ENCODE measurements at places on chromosomes 16 and 17.

DNA sequence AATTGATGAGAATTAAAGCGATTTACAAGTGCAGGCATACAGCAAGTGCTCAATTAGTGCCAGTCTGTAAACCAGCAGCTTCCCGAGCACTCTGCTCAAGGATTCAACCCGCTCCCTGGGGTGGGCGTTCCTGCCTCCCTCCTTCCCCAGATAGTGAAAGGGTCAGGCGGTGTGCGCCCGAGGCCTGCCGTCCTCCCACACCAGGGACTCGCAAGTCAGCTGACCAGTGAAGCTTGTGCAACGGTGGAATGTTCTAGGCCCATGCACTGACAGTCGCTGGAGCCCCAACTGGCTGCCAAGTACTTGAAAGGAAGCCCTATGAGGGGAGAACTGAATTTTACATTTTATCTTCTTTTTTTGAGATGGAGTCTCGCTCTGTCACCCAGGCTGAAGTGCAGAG is 53.5 kb upstream of the PABPN1L start:
- DNase-seq = peak; percentile 31

DNA sequence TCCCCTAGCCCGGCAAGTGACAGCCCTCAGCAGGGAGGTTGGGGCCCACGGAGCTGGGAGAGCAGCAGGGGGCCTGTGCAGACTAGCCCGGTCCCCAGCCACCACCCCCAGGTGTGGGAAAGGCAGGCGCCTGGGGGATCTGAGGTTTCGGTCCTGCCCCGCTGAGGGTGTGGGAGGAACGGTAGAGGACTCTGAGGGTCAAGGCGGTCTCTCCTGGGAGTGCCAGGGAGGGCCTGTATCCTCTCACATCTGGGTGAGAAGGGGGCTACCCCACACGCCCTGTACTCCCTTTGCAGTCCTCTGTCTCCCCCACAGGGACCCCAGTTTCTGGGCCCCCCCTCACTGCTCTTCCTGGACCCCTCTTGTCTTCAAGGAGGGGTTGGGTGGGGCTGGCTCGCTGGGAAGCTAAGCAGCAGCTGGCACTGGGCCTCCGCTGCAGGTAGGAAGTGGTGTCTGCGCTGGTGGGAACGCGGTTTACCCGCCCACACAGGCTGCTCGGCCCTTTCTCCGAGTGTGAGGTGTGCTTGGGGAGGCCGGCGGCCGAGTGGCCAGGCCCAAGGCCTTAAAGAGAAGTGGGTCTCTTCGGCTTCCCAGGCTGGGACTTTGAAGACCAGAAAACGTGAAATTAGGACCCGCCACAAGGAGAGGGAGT is 15.4 kb downstream of the CD7 start:
- no peak for DNase-seq

DNA sequence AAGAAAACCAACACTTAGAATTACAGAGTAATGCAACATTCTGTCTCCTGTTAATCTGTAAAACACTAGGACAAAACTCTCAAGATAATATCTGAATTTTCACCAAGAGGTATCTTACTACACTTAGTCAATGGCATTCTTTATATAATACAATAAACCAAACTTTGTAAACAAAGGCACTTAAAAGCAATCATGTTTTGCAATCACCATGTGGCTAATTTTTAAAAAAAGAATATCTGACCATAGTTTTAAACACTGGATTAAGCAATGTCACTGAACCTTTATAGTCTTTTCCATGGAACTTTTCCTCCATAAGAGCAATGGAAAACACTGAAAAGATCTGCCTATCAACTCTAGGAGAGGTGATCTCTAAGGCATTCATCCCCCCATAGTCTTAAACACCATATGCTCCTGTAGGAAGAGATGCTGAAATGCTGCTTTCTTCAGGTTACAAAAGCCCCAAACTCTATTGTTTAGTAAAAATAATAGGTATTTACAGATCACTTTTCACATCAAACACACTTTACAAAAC is 144.2 kb upstream of the CORO6 start:
- no peak for DNase-seq

DNA sequence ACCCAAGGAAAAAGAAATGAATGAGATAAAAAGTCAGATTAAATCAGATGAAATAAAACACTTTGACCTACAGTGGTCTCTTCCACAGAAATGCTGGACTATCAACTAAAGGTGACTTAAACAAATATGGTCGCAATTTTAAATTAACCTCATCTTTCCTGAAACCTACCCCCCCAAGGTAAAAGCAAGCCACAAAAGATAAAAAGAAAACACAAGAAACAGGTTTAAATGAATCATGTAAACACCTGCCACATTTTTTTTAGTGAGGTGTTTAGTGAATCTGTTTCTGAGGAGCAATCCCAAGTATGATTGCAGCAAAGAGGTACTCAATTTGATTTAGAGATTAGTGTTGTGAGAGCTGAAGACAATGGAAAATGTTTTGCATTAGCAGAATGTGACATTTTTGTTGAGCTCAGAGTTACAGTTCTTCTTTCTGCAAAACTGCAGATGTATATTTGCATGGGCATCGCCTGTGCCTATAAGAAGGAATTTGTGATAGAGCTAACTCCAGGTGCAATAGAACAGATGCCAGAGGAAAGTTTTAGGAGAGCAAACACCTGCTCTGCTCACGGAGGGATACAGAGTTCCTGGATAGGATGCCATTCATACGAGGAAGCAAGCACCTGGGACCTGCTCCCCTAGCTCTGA is 3.4 kb upstream of the MMD start:
- no peak for DNase-seq

DNA sequence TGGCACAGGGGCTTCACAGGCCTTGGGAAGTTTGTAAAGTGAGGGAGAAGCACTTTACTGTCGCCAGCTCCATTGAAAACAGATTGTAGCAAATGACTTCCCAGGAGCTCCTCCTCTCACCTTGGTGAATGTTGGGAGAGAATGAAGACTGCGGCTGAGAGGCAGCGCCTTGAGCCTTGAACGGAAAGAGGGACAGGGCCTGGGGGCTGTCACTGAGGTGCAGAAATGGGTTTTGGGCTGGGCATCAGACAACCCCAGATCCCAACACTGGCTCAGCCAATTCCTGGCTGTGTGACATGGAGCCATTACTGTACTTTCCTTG is 603 bp upstream of the MRTFB start:
- no peak for DNase-seq

- DNase-seq = no peak
These were observed 481 bp upstream of the BRD7 start for GRCh38 chr16:50369133-50369804.

DNA sequence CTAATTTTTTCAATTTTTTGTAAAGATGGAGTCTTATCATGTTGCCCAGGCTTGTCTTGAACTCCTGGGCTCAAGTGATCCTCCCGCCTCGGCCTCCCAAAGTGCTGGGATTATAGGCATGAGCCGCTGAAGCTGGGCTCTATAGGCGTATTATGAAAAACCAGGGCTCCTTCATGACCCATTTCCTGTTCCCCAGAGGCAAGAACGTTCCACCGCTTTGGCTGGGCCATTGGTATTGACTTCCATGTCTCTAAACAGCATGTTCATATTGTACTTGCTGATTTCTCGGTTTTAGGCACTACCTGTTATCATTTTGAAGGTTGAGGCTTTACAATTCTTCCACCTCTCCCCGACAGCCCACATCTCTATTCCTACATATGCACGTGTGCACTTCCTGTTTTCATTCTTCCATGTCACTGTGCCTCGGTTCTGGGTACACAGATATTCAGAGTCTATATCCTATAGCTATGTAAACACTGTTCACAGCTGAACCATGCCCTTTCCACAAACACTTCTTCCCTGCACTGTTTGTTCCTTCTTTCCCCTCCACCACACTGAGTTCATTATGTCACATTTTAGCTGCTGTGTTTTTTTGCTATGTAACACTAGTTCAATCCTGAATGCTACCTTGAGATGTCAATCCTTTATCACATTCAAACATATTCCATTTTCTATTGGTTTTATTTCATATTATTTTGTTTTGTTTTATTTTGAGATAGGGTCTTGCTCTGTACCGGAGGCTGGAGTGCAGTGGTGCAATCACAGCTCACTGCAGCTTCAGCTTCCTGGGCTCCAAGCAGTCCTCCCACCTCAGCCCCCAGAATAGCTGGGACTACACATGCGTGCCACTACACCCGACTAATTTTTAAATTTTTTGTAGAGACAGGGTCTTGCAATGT is 16.8 kb upstream of the MAPK3 start:
- DNase-seq = peak; percentile 17

GRCh38 chr16:56288019-56288418 is 96.7 kb downstream of the GNAO1 start:
- no peak for DNase-seq

- DNase-seq = no peak
These were observed 25.0 kb upstream of the HS3ST3A1 start for GRCh38 chr17:13626703-13627102.

Data from inflammatory macrophage (primary cell).